Suppressor macrophage treated with lipopolysaccharide for 1 hour (primary cell): ENCODE measurements at places on chromosomes 4 and X.

DNA sequence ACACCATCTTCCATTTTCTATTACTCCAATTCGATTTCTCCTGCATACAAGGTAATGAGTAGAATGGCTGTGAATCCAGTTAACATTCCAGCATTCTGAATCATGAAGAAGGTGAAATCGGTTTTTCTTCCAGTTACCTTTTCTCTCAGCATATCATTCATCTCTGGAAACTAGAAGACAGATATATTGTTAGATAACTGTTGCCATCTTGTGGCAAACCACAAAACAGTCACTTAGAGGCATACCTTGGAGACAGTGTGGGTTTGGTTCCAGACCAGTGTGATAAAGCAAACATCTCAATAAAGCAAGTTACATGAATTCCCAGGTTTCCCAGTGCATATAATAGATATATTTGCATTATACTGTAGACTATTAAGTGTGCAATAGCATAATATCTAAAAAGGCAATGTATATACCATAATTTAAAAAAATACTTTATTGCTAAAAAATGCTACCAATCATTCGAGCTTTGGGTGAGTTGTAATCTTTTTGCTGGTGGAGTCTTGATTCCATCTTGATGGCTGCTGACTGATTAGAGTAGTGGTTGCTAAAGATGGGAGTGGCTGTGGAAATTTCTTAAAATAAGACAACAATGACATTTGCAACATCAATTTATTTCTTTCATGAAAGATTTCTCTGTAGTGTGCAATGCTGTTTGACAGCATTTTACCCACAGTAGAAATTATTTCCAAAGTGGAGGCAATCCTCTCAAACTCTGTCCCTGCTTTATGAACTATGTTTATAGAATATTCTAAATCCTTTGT lies 82.1 kb downstream of the SLC39A8 start:
- no peak for DNase-seq

DNA sequence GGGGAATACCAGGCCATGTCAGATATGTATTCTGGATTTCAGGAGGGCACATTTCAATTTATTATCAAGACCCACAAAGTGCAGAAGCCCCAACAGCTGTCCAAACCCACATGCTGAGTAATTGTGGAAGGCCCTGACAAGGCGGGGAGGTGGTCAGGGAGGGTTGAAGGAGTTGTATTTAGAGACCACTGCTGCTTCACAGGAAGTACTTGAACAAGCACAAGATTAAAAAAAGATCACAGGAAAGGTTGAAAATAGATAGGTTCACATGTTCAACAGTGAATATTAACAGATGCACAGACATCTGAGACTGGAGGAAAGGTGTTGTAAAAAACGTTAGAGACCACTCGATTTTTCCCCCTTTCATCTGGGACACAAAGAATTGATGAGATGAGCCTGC lies 17.9 kb downstream of the ATP8A1 start:
- no peak for DNase-seq

GRCh38 chrX:75642811-75643361 lies 120.0 kb upstream of the ZDHHC15 start:
- no peak for DNase-seq

DNA sequence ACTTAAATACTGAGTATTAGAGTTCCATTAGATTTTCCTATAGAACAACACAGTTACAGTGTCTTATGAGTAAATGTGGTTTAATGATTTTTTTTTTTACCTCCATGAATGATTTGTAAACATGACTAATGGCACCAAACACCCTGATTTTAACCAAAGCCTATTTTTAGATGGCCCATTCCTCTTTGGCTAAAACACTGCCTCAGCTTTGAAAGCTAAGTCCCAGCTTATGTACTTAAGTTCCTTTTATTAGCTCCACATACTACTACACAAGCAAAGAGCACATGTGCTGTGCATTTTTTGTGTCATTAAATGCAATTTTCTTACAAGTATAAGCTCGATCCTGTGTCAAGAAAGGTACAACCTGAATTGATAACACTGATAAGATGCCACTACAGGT lies 575.6 kb upstream of the PITX2 start:
- DNase-seq = no peak

GRCh38 chr4:181119186-181119585 lies 1124.0 kb upstream of the TENM3 start:
- no peak for DNase-seq

- no peak for DNase-seq
Measured at GRCh38 chr4:1658146-1658545, 26.0 kb downstream of the FAM53A start.

DNA sequence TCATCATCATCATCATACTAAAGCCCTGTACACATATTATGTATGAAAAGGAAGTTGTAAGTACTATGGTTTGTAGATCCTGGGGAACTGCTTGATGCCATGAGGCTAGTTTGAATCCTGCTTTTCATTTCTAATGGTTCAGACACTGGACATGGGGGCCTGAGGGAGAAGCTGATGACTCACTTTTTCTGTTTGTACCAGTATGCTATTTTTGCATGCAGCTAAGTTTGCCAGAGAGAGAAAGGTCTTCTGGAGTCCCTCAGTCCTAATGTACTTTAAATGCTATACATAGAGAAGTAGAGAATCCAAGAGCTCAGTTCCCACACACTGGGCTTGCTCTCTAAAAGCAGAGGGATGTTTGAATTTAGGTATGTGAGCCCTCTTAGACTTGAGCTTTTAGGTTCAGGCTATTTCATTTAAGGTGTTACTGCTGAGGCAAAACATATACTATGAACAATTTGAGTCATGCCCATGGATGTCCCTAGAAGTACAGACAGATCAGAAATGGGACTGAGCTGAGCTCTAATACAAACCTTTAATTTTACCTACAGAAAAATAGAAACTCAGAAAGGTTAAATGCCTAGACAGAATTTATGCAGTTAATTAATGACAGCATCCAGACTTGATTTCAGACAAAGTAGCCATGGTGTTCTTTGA lies 17.6 kb upstream of the HS3ST1 start:
- no peak for DNase-seq

GRCh38 chr4:76090241-76090691 lies 15.8 kb downstream of the ART3 start:
- DNase-seq = peak; percentile 89

DNA sequence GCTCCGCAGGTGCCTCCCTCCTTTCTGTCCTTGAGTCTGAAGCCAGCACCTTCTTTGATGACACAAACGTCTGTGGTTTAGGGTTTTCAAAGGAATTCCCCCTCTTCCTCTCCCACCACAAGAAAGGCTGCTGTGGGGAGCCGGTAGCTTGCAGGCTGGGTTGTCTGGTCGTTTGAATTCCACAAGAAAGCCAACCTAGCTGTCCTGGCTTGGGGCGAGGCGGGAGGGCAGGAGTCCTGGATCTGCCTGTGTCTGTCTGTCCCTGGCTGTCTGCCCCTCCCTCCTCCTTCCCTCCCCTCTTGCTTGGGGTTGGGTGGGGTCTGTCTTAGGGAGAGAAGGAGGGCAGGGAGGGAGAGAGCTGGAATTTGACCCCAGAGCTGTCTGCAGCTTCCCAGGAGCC lies 56.3 kb downstream of the SHROOM2 start:
- no peak for DNase-seq

DNA sequence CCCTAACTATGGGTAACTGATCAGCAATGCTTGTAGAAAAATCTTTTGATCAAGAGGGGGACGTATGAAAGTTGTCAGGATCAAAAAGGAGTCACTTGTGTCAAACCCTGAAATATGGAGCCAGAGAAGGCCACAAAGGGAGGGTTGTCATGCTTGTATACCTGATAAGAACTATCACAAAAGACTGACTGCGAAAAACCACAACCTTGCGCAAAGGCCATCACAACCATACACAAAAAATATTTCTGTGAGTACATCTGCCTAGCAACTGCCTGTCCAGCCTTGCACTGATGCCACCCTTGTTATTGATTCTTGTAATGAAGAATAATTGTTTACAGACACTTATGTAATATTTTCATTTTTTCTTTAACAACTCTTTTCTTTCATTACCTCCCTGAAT lies 22.8 kb upstream of the EIF4E start:
- no peak for DNase-seq

GRCh38 chr4:121071640-121072223 lies 603 bp downstream of the NDNF start:
- DNase-seq = no peak

- DNase-seq = no peak
Measured at GRCh38 chr4:123821861-123822260, 425.3 kb downstream of the SPRY1 start.

DNA sequence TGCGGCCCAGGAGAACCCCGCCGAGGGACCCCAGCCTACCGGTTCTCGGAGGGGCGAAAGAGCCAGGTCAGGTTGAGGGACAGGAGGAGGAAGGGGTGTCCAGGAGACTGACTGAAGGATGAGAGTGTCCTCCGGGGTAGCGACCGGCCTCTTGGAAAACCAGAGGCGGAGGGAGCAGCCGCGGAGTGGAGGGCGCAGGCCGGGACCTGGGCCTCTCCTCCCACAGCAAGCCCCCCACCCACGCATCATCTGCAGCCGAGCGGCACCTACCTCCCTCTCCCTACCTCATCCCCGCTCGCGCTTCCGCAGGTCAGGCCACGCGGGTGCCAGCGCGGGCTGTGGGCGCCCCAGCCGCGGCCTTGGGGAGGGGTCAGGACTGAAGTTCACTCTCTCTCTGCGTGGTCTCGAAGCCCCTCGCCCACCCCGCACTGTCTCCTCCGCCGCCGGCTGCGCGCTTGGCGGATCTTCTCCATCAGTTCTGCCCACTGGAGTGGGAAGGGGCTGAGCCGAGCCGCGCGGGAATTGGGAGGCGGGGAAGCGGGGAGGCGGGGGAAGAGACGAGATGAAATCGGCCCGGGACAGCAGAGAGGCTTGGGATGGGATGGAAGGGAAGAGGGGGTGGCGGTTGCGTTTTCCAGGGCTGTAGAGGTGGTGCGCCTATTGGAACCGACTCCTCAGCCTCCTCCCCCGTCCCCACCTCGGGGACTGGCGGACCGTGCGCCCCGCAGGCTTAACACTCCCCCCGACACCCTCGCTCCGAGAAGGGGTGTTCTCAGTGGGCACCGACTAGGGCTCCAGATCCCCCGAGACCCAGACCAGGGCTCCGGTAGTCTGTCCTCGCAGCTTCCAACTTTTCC lies 1.8 kb downstream of the NLGN4X start:
- no peak for DNase-seq

GRCh38 chr4:173486714-173487392 lies 43.2 kb downstream of the HAND2 start:
- no peak for DNase-seq

DNA sequence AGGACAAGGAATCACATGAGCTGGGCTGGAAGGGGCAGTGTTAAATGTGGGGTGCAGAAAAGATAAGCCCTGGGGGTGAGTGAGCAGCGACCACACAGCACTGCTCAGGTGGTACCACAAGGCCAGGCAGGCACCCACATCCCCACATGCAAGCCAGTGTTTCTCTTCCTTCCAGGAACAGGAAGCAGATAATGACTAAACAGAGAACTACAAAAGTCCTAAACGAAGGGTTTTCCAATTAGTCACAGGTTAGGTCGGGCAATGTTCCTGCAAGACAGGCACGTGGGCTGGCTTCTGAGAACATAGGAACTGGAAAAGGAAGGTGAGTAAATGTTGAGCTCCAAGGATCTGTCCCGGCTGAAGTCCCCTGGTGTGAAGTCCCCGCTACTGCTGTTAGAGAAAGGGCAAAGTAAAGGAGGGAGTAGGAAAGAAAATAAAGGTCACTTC lies 19.5 kb downstream of the RELL1 start:
- DNase-seq = peak; percentile 90

DNA sequence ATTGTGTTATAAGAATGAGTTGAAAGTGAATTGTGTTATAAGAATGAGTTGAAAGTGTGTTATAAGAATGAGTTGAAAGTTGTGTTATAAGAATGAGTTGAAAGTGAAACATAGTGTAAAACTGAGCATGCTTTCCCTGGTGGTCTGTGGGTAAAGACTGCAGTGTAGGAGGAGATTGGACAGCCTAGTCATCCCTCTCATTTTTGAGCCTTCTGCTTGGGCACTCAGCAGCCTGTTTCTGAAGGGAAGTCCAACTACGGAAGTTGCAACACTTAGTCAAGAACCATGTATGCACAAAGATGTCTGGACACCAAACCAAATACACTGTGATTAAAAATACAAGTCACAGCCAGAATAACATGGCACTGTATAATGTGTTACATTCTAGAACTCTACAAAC lies 72.6 kb downstream of the ANK2 start:
- no peak for DNase-seq

GRCh38 chr4:139986689-139987501 lies 167.1 kb downstream of the MAML3 start:
- no peak for DNase-seq

DNA sequence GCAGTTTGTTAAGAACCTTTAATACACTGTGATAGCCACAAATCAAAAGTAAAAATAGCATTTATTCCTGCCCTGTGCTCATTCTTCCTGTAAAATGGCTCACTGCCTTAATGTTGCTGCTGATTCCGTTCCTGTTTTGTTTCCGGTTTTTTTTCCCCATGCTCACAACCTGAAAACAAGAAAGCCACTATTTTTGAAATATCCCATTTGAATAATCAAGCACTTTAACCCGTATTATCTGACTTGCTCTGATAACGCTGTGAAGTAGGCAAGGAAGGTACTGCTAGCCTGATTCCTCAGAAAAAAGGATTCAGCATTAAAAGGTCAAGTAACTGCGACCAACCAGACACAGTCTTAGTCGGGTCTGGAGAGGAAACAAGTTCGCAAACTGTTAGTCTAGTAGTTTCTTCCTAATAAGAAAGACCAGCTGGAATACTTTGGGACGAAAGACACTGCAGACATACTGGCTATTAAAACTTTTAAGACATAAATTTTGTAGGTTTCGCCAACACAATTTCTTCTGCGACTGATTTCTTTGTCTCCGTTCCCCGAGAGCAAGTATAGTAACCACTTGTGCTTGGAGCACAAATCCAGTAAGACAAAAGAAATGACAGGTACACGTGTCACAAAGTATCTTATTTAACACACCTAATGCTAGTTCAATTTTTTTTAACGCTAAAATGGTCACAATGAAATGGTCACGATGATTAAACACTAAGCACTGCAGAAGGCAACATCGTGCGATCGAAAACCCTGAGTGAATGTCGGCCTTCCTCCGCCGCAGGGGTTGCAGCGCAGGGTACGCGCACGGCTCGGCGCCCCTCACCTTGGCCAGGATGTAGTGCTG lies 802 bp downstream of the COX18 start:
- peak; percentile 65 for DNase-seq

- DNase-seq = no peak
Measured at GRCh38 chr4:7546152-7546808, 111.5 kb upstream of the PSAPL1 start.
